Stimulated activated naive CD4-positive, alpha-beta T cell treated with Interleukin-2 at 50 U/mL for 16 hours (primary cell): ENCODE measurements at places on chromosomes 2 and 18.

DNA sequence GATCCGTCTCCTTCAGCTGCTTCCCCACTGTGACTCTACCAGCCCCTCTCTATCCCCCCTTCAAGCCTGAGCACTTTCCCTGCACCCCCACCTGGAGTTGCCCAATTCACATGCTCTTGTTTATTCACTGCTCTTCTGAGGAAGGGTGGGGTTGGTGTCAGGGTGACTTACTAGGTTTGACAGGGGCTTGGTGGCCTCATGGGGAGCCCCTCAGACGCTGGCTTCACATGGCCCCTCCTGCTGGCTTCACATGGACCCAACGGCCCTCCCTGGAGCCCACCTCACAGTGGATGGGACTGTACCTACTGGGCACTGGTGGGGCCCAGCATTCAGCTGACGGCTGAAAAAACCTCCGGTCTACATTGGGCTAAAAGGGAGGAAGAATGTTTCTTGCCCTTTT is 16.7 kb upstream of the MRPL33 start:
- no peak for DNase-seq

GRCh38 chr2:116510117-116510671 is 1304.3 kb upstream of the DDX18 start:
- no peak for DNase-seq

- DNase-seq = no peak
Measured at GRCh38 chr2:214482728-214483127, 71.9 kb downstream of the VWC2L start.

DNA sequence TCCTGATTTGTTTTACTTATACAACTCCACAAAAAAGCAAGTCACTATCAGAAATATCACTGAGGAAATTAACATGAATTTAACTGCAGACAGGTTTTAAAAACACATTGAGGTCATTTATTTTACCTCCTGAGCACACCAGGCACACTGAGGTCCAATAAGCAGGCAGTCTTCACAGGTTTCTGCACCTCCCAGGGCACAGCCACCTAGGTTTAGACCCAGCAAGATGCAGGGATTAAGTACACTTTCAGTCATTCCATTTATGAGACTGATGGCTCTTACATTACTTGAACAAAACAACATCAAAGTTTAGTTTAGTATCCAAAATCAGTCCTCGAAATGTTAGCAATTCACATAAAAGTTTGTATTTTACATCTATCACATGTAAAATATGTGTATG is 1.0 kb downstream of the ITGB6 start:
- no peak for DNase-seq
